ENCODE measurements at places on chromosomes 6 and 20.

- no peak for DNase-seq
Observed at GRCh38 chr6:105664931-105665330, 262.0 kb upstream of the PREP start.

DNA sequence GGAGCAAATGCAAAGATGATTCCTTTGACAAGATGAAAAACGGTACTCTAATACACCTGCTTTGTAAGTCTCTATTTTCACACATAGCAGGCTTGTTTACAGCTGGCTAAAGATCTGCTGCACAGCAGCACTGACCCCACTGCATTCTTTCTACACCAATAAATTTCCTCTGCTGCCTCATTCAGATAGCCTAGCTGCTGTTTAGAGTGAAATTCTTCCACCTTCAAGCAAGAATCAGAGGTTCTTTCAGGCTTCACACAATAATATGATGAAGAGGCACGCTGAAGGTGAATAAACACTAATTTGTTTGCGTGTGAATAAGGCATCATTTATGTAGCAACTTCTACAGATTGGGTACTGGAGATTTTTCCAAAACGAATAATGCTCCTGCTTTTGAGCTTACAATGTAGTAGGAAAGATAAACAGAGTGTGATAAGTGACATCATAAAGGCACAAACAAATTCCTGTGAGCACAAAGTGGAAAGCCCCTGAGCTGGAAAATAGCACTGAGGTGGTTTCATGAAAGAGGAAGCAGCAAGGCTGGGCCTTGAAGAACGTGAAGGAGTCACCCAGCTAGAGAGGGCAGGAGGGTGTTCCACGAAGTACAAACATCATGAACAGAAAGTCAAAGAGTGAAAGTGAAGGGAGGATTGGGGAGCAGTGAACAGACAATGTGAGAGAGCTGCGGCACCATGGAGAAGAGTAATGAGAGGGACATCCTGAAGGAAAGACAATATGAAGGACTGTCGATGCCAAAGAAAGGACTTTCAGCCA is 543.4 kb downstream of the CD83 start:
- no peak for DNase-seq

DNA sequence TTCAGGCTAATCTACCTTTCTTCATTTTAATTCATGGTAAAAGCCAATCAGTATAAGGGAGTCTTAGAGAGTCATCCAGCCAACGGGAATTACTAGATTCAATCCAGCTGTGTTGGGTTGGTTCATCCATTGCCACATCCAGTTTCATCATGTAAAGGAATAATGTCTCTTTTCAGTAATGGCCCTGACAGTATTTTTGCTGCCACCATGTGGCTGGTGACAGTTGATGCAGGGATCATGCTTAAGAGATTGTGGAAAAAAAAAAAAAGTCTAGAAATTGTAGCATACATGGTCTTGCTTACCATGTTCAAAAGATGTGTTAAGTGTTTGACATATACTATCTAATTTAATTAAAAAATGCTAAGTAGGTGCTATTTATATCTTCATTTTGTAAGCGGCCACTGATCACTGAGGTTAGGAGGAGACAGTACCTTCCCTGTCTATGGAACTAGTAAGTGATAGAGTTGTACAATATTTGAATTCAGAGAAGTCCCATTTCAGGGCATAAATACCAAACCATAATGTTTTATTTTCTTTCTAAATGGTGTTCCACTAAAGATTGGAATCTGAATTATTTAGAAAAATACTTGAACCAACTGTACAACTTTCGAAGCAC is 135.9 kb downstream of the KHDRBS2 start:
- DNase-seq, result no peak

DNA sequence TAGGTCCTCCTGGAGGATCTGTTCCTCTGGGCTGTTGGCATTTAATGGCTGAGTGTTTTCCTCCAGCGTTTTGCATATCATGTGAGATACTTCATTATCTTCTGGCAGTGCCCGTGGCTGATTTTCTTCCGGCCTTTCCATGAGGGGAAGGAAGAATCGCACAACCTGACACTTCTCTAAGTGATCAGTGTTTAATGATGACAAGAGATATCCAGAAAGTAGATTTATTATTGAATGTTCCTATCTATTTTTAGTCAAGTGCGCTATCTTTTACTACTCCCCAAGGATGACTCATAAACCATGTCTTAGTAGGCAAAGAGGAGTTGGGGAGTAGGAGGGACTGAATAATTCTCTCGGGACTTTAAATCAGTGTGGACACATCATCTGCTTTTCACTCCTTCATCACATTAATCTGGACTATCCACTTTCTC is 149.7 kb downstream of the PLCB4 start:
- DNase-seq, result no peak

DNA sequence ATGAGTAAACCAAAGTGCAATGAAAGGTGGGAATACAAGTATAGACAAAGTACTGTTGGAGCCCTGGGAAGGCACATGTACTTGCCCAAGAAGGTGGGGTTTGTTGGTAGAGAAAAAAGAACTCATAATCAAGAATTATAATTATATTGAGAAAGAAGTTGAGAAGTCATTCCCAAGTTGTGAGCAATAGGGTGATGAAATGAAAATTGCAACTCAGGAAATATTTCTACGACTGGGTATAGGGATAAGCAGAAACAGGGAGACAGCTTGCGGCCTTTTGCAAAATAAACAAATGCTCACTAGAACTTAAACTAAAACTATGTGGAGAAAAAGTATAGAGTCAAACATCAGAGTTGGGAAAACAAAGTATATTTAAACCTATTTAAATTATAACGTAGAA is 250.7 kb upstream of the FAM83B start:
- DNase-seq, result peak; percentile 14

- peak; percentile 53 for DNase-seq
Observed at GRCh38 chr6:70371454-70372105, 41.7 kb upstream of the FAM135A start.

- no peak for DNase-seq
Observed at GRCh38 chr20:44707018-44707579, 8.1 kb upstream of the CCN5 start.

DNA sequence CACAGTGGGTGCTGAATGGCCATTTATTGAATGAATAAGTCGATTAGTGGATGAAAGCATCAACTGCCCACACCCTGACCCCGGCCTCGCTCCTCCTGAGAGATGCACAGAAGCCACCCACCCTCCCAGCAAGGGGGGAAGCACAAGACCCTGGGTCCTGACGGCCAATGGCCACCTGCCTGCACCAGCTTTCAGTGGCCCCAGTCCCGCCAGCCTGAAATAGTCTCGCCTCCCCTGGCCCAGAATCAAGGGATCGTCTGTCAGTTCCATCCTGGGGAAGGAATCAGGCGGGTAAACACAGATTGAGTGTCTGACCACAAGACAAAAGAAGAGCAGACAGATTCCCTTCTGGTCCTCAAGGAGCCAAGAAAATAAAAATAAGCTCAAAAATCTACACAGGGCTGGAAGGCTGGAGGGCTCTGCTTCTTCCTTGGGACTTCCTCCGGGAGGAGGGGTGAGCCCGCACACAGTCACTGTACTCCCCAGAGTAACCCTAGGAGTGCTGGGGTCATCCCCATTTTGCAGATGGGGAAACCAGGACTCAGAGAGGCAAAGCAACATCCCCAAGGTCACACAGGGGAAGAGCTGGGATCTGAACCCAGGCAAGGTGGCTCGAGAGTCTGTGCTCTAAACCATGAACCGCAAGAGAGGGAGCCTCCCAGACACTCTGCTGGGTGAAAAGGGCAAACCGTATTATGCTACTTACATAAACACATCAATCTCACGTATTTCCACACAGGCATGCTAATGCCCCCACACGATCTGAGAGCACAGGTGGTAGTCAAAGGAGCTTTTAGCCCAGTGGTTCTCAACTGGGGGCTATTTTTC is 7.8 kb downstream of the PREX1 start:
- DNase-seq, result no peak

- no peak for DNase-seq
Observed at GRCh38 chr20:41879123-41879522, 260.9 kb upstream of the CHD6 start.

- DNase-seq, result no peak
Observed at GRCh38 chr6:2103765-2104523, 141.5 kb downstream of the GMDS start.

GRCh38 chr20:62686869-62687830 is 21.5 kb upstream of the NTSR1 start:
- DNase-seq, result no peak

DNA sequence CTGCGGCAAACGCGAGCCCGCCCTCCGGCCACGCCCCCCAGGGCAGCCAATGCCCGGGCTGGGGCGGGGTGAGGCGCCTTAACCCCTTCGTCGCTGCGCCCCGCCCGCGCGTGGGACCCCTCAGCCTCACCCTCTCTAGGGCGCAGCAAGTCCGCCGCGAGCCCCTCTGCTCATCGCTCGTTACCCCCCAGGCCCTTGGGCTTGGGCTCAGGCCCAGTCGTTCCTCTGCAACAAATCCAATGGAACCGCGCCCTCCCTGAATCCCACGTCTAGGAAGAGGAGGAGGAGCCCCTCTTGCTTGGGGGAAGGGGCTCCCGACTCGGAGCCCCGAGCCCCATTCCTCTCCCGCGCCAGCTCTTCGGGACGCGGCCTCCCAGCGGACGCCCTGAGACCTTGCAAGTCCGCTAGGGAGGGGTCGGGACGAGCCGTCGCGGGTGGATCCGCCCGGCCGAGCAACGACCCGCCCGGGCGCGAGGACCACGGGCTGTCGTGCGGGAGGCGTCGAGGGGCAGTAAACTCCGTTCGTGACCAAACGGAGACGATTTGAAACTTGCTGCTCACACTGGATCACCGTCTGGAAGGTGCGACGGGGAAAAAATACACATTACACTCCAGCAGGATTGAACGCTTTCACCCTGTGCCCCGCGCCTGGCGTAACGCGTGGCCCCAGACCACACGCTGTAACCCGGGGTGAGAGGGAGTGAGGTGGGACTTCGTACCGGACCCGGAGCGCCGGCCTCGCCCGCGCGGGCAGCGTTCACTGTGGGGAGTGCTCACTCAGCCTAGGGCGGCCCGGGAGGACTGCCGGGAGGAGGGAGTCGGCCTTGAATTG is 477 bp upstream of the LZTS3 start:
- peak; percentile 48 for DNase-seq

DNA sequence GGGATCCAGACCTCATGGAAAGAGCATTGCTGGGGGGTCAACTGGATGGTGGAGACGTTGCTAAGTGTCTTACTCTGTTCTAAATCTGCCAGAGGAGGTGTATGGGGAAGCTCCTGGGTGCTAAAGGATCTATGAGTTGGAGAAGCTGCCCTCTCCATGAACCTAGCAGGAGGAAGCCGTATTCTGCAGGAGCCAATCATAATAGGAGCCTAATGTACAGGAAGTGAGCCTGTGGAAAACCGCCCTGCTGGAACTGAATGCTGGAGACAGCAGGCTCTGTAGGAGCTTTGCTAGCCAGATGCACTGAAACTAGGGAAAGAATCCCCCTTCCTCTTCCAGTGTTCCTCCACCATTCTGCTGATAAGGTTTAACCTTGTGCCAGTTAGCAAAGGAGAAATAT is 10.9 kb downstream of the CASP8AP2 start:
- no peak for DNase-seq

DNA sequence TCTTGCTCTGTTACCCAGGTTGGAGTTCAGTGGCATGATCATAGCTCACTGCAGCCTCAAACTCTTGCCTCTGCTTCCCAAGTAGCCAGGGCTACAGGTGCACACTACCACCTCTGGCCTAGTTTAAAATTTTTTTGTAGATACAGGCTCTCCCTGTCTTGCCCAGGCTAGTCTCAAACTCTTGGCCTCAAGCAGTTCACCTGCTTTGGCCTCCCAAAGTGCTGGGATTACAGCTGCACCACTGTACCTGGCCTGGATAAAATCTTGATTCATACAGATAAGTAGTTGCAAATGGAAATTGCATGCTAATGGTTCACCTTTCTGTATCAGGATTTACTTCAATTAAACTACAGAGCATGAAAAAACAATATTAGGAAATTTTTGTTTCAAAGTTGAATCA is 4.2 kb downstream of the CD2AP start:
- no peak for DNase-seq

DNA sequence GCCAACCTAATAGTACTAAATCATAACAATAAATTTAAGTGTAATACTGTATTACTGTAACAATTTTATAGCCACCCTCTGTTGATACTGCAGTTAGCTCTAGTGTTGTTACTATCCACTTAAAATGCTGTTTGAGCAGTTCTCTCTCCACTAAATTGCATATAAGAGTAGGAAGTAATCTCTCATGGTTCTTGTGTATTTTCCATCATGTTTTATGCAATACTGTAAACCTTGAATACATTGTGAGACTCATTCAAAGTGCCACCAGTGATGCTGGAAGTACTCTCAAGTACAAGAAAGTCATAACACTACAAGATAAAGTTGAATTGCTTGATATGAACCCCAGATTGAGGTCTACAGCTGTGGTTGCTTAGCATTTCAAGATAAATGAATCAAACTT is 65.5 kb downstream of the WASF1 start:
- no peak for DNase-seq

DNA sequence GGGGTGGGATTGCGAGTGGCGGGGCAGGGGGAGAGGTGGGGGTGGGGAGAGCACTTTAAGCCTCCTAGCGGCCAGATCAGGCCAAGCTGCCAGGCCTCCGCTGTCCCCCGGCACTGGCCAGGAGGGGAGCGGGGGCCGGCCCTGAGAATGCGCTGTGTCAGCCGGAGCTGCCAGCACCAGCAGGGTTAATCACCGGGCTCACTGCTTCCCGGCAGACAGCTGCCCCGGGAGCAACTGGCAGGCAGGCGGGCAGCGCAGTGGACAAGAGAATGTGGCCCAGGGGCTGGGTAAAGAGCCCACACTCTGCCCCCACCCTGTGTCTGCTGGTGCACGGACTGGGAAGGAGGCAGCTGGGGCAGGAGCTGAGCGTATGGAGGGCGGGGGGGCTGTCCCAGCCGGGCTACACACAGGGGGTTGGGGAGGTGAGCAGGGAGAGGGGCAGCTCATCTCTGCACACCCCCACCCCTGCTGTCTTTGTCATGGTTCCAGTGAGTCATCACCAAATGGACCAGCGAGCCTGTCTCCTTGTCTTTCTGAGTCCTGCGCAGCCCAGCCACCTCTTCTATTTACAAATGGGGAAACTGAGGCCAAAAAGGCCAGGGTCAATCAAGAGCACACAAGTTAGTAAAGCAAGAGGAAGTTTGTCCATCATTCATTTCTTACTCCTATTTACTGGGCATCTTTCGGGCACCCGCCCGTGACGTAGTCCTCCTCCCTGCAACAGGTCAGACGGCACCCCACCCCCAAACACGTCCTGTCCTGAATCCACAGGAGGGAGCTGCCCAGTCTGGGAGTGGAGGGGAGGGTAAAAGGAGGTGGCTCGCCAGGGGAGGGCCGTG is 2.1 kb upstream of the LAMA5 start:
- DNase-seq, result no peak

DNA sequence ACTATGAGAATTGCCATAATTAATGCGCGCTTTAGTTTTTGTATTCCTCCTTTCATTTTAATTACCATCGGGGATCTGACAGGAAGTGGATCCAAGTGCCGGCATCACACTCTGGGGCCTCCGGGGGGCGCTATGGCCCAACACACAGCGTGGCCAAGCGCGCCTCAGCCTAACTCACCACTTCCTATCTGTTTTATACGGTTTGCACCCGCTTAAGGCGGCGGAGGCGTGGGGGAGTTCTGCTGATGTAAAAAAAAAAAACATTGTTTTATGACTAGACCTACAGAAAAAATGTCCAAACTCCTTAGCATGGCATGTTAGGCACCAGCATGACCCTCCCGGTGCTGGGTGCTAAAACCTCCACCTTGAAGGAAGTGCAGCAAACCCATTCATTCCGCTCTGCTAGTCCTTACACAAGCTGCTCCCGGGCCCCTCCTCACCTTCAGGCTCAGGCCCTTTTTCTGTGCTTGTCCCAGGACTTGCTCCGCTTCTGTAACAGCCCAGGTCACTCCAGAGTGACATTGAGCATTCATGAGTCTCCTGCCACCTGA is 4.5 kb upstream of the EBF4 start:
- DNase-seq, result no peak

- DNase-seq, result no peak
Observed at GRCh38 chr6:124056407-124057334, 253.0 kb downstream of the NKAIN2 start.
